Activated T-helper 9 cell treated with anti-CD3 and anti-CD28 coated beads, Interleukin-2, amount 50 U/mL, for 16 hours (primary cell): ENCODE measurements at places on chromosomes 3 and 15.

DNA sequence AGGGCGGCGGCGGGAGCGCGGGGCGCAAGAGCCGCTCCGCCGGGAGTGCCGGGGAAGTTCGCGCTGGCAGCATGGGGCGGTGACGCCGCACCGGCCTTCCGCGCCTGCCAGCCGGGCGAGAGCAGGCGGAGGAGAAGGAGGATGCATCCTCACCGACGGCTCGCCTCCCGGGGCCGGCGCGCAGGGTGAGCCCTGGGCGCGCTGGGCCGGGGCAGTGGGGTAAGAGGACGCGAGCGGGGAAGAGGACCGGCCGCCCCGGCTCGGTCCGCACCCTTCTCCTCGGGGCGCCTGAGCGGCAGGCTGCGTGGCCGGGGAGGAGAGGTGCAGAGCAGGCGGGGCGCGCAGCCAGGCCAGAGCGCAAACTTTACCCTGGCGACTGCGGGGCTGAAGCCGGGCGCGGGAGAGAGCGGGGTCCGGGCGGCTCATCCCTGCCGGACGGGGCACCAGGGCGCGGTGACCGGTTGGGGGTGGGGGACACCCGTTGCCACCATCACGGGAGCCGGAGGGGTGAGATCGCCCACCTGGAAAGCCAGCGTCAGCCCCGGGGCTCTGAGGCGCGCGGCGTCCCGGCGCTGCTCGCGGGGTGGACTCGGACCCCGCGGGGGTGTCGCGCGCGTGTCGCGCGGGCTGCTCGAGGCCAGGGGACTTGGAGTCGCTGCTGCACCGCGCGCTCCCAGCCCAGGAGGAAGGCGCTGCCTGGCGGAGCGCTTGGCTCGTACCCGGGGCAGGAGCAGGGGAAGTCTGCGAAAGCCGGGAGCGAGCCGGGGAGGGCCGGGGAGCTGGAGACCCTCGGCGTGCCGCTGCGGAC is 542 bp downstream of the GABRA5 start:
- no peak for DNase-seq

DNA sequence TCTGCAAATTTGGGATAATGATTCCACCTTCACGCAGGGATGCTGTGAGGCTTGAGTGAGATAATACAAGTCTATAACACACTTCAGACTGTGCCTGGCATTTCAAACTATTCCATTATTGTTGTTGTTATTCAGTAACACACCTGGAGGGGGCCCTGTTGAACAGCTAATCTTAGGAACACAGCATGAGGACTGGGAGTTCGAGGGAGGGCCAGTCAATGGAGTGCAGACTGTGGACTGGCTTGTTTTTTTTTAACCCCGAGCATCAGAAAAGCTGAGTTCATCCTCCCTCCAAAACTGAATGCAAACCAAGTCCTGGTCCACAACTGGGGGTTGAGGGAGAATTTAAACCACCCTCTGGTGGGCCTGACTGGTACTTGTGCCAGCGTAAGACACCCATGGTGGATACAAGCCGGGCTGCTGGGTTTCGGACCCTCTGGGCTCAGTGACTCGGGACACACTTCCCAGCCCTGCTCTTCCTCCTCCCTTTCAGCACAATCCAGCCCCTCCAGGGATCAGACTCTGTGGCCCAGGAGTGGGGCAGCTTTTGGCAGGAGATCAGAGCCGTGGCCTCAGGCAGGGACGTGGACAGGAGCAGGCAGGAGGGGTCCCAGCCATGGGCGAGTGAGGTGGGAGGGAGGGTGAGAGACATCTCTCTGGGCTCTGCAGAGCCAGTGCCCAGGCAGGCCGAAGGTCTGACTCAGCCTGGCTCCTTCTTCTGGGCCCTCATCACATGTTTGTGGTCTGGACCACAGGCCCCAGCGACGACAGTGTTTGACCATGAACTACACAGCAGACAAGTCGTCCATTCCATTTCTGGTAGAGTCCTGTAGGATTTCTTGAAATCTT is 36.3 kb upstream of the MEX3B start:
- no peak for DNase-seq

GRCh38 chr3:170536712-170537111 is 49.2 kb downstream of the SLC7A14 start:
- no peak for DNase-seq

- no peak for DNase-seq
These were observed 45.4 kb downstream of the SSR3 start for GRCh38 chr3:156509189-156510174.

DNA sequence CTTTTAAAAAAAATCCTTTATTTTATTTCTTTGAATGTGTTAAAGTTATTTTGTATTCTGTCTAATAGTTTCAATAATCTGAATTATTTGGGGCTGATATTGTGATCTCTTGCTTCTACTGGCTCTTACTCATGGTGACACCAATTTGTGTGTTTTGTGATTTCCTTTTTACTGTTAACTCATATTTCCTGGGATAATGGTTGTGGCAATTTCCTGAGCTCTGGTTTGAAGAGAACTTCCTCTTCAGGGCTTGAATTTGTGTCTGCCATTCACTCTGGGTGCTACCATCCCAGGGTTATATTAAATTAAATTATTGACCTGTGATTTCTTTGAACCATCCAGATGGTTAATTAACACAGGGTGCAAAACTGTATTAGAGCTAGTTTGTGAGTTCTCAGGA is 60.4 kb upstream of the RNF7 start:
- DNase-seq, result no peak

GRCh38 chr3:79477242-79477641 is 290.6 kb downstream of the ROBO1 start:
- no peak for DNase-seq

DNA sequence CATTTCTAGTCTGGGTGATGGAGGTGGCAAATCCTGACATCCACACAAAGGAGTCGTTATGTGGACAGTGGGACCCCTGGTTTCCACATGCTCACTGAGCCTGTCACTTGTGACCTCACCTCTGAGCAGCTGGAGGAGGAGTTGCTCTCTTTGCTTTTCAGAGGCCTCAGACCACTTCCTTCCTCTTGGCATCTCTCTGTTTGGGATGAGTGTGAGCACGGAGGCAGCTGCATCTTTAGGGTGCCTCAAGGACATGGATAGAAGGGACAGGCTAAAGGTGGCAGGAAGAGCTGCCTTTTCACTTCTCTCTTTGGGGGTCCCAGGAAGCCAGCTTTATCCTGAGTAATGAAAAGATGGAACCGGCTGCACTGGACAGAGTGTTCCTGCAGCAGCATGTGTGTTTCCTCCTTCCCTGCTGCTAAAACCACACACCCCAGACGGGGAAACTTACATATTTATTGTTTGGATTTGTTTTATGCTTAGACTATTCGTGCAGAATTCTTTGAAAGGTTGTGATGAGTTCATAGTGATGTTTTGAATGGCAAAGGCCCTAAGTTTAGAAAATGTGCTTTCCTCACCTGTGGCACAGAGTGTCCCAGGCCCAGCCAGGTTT is 31.8 kb downstream of the GPR171 start:
- DNase-seq, result no peak

- no peak for DNase-seq
These were observed 211.9 kb downstream of the LRRN1 start for GRCh38 chr3:4011166-4011565.

- DNase-seq, result no peak
These were observed 1.0 kb upstream of the IGF2BP2 start for GRCh38 chr3:185825639-185826481.

GRCh38 chr3:151074256-151074655 is 11.2 kb upstream of the MED12L start:
- DNase-seq, result no peak

DNA sequence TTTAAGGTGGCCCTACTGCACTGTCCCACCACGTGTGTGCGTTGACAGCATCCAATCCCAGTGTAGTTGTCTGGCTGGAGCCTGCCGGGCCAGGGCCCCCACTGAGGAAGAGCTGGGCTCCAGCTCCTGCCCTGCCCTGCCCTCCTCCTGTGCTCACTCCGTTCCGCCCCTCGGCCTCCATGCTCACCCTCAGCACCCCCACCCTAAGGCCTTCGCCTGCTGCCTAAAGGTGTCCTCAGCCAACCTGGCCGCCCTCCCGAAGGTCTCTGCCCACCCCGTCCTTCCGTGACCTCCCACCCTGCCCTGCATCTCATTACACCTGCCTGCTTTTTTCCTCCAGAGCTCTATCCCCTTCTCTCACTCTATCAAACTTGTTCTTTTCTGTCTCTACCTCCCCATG is 118.0 kb downstream of the TPRA1 start:
- DNase-seq, result no peak

- no peak for DNase-seq
These were observed 219.6 kb downstream of the THSD4 start for GRCh38 chr15:71334873-71335272.

DNA sequence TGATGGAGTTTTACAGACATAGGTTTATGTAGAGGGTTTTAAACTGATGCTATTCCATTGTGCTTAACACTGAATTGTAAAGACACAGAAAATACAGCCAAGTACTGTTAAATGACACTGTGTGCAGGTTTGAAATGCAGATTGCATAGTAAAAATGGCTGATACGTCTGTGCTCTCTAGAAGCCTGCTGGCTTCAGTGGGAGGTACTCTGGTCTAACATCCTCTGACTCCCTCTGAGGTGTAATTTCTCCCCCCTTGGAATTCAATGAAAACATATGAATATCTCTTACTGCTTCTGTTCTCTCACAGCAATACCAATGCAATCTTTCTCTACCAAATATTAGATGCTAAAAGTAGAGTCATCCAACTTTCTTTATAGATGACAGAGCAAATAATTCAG is 176.6 kb downstream of the SLC9A9 start:
- DNase-seq, result no peak

DNA sequence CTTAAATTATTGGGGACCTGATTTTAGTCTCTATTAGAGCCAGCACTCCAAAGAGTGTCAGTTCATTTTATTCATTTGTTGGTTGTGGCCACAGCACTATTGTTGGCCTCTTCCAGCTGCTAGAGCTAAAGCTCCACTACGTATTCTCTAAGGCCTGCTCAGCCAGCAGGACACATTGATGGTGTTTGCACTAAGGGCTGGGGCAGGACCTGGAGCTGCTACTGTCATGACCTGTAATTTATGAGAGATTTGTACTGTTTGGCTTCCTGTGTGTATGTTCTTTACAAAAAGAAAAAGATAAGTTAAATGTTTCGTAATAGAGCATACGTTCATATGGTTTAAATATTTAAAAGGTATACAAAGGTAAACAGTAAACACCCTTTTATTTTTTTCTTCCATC is 8.1 kb downstream of the GFM1 start:
- no peak for DNase-seq

DNA sequence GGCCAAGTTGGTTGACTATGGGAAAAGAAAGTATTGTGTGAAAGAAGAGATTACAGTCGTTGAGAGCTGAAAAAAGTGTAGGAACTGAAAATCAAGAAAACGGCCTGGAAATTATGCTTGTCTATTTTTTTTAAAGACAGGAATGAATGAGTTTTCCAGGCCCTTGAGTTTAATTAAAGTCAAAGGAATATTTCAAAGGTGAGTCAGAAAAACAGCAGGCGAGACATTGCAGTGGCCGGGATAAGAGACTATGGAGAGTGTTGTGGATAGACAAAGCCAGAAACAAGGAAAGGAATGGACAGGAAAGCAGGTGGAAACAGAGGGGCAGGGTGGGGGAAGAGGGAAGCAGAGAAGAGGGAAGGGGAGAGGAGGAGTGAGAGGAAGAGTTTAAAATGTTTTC is 275.1 kb upstream of the LRTM1 start:
- no peak for DNase-seq

- no peak for DNase-seq
These were observed 61.4 kb upstream of the ZNF280D start for GRCh38 chr15:56794553-56795329.

DNA sequence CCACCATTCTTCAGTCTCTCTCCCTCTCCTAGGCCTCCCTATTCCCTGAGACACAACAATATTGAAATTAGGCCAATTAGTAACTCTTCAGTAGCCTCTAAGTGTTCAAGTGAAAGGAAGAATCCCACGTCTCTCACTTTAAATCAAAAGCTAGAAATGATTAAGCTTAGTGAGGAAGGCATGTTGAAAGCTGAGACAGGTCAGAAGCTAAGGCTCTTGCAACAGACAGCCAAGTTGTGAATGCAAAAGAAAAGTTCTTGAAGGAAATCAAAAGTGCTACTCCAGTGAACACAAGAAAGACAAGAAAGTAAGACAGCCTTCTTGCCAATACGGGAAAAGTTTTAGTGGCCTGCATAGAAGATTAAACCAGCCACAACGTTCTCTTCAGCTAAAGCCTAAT is 41.3 kb downstream of the PPM1L start:
- no peak for DNase-seq

GRCh38 chr3:38636464-38636863 is 13.0 kb downstream of the SCN5A start:
- no peak for DNase-seq

DNA sequence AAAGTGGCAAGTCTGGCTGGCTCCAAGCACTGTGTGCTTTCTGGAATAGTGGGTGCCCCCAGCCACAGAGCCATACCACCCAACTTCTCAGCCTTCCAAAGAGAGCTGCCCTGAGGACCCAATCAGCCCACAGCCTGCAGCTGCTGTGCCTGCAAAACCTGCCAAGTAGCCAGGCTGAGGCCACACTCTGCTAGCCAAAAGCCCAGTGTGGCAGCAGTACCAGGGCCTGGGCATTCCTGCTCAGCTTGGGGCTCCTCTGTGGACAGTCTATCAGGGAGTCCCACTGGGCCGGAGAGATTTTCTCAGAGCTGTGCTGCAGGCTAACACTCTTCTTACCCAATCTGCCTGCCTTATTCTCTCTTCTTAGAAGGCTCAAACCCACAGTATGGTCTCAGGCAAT is 136.5 kb downstream of the TPRA1 start:
- DNase-seq, result no peak

DNA sequence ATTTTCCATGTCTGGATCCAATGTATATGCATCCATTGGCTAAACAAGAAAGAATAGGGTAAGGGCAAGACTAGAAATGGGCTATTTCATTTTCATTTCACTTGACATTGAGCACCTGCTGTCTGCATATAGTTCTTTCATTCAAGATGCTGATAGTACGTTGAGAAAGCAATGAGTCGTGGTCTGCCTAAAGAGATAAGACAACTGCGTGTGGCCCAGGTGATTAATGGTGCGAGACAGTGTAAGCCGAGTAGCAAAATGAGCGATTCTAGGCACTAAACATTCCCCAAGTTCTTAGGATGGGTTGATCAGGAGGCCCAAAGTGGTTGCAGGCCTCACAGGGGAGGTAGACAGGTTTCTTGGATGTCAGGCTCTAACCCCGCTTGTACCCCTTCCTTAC is 235.4 kb downstream of the PDCD6IP start:
- DNase-seq, result no peak

DNA sequence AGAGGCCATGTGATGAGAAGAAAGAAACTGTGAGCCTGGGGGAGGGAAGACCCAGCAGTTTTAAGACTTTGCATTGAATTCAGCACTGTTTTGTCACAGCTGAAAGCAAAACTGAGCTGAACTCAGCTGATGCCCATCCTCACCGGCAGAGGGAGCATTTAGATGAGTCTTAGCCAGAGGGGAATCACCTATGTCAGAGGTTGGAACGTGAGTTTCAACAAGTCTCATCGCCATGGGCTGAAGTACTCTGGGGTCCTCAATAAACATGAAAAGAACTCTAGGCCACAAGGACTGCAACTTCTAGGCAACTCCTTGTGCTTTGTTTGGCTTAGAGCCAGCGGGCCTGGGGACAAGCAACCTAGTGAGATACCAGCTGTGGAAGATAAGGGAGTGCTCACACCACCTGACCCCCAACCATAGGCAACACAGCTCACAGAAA is 324.5 kb downstream of the TBL1XR1 start:
- DNase-seq, result peak; percentile 13

GRCh38 chr3:13353936-13354542 is 66.1 kb downstream of the NUP210 start:
- no peak for DNase-seq

- no peak for DNase-seq
These were observed 2.2 kb downstream of the TAGLN3 start for GRCh38 chr3:112000966-112001365.

GRCh38 chr3:17845026-17845812 is 102.8 kb upstream of the TBC1D5 start:
- DNase-seq, result no peak
